Aorta (tissue), 5 donors: ENCODE measurements at places on chromosomes 12 and 14. TPM values are rescaled to one million over a fixed set of nuclear protein-coding genes. Genes with fewer than 3 reads are reported as not detected.

ULK1 gene
- polyA plus RNA-seq = 6.6 TPM

KRT71 gene
- not detected for polyA plus RNA-seq

DMAC2L gene
- polyA plus RNA-seq = 11.4 TPM

FGFR1OP2 gene
- 60.5 TPM for polyA plus RNA-seq

NKX2-1 gene
- not detected for polyA plus RNA-seq

SRRM4 gene
- 0.13 TPM for polyA plus RNA-seq

IL31 gene
- not detected for polyA plus RNA-seq

RBM23 gene
- polyA plus RNA-seq = 54.3 TPM

C12orf54 gene
- polyA plus RNA-seq = 2.5 TPM

PDE3A gene
- polyA plus RNA-seq = 30.1 TPM

NANOG gene
- not detected for polyA plus RNA-seq

SOAT2 gene
- 1.5 TPM for polyA plus RNA-seq
